ENCODE measurements at places on chromosomes 12 and 14.

- no peak for DNase-seq
Measured at GRCh38 chr12:70032076-70032475, 207.0 kb downstream of the MYRFL start.

DNA sequence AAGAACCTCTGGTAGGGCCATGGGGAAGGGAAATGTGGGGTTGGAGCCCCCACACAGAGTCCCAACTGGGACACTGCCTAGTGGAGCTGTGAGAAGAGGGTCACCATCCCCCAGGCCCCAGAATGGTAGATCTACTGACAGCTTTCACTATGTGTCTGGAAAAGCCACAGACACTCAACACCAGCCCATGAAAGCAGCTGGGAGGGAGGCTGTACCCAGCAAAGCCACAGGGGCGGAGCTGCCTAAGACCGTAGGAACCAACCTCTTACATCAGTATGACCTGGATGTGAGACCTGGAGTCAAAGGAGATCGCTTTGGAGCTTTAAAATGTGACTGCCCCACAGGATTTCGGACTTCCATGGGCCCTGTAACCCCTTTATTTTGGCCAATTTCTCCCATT is 97.8 kb downstream of the HMGA2 start:
- DNase-seq: no peak

- no peak for DNase-seq
Measured at GRCh38 chr14:65904988-65905387, 492.5 kb downstream of the FUT8 start.

DNA sequence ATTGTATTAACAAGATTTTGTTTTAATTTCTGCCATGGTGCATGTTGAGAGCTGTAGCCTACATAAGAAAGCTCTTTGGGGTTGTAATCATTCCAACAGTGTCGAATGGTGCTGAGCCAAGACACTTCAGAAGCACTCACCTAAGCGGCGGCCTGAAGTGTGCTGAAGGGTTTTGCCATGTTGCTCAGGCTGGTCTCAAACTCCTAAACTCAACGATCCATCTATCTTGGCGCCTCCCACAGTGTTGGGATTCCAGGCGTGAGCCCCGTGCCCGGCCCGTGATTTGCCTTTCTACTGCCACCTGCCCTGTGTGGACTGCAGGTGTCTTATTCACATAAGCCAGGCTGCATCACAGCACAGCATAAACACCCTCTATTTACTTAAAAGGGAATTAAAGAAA is 48.9 kb downstream of the AMN start:
- no peak for DNase-seq

- peak; percentile 30 for DNase-seq
Measured at GRCh38 chr14:47207617-47208016, 467.8 kb downstream of the MDGA2 start.

- no peak for DNase-seq
Measured at GRCh38 chr12:26021534-26021933, 63.1 kb downstream of the RASSF8 start.

GRCh38 chr14:79298373-79298772 is 912.9 kb downstream of the DIO2 start:
- DNase-seq: peak; percentile 84

DNA sequence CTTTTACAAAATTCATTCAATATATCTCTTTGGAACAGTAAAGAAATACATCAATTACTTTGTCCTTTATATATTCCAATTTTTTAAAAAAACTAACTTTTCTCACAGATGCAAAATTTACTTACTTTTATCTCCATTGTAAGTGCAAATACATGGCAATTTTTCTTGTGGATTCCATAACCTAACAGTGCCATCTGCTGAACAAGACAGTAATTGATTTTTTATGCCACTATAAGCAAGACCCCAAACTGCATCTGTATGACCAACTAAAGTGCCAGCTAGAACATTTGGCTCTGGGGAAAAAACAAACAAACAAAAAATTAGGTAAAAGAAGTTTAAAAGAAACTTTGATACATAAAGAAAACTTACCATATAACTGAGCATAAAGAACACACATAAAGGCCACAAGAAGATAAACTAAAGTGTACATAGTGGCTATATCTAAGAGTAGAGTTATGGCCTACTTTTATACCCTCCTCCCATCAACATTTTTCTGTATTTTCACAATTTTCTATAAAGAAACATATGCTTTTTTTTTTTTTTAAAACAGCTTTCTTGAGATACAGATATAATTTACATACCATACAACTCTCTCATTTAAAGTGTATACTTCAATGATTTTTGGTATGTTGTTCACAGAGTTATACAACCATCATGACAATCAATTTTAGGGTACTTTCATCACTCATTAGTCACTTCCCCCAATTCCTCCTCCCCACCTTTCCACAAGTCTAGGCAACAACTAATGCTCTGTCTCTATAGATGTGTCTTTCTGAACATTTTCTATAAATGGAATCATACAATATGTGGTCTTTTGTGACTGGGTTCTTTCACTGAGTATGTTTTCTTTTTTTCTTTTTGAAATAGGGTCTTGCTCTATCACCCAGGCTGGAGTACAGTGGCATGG is 32.6 kb downstream of the COCH start:
- no peak for DNase-seq

- peak; percentile 67 for DNase-seq
Measured at GRCh38 chr12:65300679-65301349, 22.3 kb downstream of the MSRB3 start.

DNA sequence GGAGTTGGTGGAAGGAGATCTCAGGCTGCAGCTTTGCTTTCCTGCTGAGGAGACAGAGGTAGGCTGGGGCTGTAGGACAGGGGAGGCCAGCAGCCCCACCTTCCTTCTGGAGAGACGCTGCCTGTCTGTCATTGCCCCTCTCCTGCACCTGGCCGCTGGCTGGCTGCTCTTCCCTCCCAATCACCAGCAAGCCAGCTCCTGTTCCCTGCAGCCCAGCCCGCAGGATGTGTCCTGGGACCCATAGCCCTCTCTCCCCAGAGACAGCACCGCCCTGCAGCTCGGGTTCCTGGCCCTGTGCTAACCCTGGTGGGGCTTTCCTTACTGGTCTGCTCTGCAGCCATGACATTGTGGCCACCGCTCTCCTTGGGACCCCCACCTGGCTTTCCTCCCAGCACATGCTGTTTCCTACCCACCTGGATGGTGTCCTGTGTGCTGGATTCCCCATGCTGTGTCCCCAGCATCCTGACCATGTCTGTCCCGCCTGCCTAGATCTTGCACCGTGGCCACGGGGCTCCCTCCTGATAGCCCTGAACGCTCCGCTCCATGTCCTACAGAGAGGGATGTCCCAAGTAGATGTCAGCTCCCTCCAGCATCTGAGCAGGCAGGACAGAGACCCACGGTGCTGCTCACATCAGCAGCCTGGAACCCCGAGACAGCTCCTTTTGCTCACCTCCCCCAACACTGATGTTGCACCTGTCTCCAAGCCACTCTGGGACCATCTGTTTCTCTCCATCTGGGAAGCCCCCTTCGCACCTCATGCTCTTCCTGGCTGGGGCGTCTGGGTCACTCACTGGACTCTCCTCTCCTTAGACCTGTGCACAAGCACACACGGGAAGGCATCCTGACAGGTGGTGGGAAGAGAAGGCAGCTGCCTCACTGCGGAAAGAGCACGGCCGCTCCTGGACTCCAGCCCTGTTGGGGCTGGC is 1.1 kb upstream of the MTA1 start:
- DNase-seq: no peak

DNA sequence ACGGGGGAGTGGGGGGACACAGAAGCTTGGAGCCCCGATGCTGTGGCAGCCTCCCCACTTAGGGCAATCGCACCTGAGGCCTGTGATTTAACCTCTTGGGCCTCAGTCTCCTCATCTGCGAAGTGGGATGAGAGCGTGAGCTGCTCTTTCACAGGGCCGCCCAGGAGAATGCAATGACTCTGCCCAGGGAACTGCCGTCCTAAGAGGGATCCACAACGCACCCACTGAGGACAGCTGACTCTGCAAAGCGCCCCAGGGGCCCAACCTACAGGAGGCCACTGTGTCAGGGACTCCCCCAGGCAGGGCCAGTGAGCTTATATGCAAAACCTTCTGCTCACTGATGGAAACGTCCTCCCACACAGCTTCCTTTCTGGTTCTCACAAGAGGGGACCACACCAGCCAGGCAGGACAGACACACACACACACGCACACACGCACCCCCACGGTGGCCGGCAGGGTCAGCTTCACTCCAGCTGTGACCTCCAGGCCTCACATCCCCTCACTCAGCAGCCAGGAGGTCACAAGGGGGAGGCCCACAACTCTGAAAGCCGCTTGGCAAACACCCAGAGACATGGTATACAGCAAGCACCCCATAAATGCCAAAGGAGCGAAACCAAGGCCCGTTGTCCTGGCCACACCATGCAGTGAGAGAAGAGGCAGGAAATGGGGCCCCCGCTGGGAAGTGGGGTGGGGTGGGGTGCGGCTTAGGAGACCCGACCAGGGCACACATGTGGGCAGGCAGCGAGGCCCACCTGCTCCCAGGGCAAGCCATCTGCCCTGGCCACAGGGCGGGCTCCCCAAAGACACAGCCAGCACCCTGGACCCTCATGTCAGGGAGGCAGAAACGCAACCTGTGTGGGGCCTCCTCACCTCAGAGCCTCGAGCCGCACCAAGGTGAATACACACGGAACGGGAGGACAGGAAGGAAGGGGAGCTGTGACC is 73.3 kb downstream of the NCOR2 start:
- DNase-seq: no peak

DNA sequence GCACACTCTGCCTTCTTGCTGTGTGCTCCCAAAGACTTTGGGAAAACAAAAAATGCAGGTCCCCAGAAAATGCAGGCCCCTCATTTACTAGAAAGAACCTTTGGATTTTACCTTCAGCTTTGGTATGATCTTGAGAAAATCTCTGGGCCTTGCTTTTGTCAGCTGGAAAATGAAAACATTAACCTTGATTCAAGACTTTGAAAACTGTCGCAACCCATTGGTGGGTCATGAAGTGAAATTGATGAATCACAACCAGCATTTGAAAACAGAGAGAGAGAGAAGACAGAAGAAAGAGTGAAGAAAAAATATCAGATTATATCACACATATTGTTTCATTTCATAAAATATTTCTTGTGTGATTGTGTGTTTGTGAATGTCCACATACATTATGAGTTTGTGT is 322.5 kb downstream of the ZFP36L1 start:
- DNase-seq: no peak

DNA sequence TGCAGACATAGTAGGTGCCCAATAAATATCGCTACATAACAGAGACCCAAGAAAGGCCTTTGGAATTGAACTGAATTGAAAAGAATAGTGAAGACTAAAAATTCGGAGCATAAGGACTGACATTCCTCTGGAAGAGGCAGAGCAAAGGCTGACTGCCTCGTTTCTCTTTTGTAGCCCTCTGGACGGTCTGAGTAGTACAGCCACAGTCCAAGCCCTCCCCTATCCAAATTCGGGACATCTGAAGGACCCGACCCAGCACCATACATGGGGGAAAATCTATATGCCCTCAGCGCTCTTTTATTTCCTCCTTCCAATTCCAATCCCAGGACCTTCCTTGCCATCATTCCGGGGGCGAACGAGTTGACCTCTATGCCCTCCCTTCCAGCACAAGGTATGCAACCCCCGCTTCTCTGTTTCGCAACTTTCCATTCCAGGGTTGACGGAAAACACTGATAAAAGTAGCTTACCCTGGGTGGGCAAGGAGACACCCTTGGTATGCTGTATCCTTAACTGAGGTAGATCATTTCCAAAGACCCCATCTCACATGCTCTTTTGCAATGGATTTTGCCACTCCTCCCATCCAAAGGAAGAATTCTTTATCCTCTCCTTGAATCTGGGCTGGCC is 127.4 kb upstream of the MAP1LC3B2 start:
- peak; percentile 55 for DNase-seq

DNA sequence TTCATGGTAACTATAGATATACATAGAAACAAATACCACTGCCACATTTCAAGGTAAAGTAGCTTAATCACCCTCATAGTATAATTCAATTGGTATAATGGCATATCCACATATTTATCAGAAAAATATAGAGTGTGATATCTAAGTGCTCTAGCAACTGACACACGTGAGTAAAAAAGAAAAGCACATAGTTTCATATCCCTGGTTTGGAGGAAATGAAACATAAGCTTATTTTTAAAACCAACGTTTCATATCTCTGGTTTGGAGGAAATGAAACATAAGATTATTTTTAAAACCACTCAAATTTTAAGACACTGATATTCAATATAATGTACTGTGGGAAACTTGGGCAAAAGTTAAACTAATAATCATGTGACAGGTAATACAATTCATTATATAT is 2.1 kb downstream of the OR6C70 start:
- DNase-seq: no peak

GRCh38 chr12:11624116-11624515 is 25.4 kb upstream of the ETV6 start:
- DNase-seq: no peak

GRCh38 chr14:61460063-61460462 is 138.7 kb downstream of the PRKCH start:
- no peak for DNase-seq

DNA sequence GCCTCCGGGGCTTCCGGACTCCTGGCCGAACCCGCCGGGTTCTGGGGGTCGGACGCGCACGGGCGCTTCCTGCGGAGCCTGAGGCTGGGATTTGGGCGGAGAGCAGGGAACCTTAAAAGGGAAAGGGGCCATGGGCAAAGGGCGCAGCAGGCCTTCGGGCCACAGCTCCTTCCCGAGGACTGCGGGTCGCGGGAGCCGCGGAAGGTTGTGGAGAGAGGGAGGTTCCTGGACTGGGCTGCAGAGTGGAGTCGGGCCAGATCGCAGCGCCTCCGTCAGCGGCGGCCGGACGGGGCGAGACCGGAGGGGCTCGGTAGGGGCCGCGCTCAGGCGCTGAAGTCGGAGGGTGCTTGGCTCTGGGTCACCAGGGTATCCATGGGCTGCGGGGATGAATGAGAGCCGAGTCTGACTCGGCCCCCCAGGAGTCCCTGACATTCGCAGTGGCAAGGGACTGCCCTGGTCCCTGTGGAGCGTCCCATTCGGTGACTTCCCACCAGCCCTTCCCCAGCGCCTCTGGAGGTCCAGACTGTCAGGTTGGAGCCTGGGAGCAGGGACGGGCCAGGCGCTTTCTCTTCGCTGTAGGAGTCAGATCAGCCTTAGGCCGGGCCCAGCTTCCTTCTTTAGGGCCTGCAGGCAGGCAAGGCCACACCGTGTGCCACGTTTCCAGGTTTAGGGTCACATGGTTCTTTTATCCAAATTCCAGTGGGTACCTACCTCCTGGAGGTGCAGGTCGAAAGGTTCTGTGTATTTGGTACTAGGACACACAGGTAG is 938 bp upstream of the SLC25A29 start:
- DNase-seq: peak; percentile 62
